Fibroblast of villous mesenchyme (primary cell): ENCODE measurements at places on chromosomes 3 and 15.

GRCh38 chr3:149670742-149671492 lies 13.1 kb upstream of the WWTR1 start:
- no peak for DNase-seq

DNA sequence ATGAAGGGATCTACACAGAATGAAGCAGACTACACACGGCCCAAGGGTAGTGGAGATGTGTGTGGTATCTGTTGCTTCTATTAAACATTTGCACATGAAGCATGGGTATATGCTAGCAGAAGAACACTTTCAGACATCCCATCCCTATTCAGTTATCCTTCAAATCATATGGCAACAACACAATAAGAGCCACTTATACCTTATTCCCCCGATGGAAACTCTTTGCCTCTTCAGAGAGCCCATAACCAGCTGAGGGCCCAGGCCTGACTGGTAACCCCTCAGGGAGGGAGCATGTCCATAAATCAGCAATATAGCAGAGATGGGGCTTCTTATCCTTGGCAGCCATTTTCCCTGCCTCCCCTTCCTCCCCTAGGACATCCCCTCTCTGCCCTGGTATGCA lies 210.6 kb downstream of the FHIT start:
- no peak for DNase-seq

GRCh38 chr3:116920826-116921610 lies 211.4 kb downstream of the TUSC7 start:
- DNase-seq = peak; percentile 60

DNA sequence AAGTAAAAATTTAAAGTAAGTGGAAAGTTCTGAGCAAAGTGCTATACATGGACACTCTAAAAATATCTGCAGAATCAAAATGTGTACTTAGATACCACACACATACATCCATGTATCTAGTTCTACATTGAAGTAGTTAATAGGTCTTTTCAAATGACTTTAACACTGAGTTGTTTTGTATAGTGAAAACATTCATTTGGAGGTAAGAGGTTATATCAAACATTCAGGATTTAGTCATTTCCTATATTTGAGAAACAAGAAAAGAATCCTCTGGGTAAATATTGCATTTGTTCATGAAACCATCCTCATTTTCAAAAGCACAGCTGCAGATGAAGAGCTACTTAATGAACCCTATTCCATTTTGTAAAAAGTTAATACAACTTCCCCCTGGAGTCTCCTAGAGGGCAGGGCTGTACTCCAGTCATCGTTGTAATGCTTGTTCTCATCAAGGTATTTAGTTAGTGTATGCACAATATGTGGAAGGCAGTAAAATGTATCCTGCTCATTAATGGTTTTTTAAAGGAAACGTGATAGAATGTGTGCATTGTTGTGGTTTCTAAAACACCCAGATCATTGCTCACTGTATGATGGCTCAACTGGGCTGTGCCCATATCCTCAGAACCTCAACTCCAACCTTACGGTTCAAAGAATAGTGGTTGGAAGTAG lies 26.2 kb downstream of the ARPP21 start:
- DNase-seq = no peak

DNA sequence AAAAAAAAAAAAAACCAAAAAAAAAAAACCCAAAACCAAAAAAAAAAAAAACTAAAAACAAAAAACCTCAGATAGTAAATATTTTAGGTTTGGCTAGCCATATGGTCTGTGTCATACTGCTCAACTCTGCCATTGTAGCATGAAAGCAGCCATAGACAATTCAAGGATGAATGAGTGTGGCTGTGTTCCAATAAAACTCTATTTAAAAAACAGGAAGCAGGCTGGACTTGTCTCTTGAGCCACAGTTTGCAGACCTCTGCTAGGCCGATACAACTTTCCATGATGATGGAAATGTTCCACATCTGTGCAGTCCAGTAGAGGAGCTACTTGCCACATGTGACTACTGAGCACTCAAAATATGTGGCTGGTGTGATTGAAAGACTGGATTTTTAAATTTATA lies 11.1 kb downstream of the EFCAB12 start:
- DNase-seq = peak; percentile 96
